Karpas-422 (cell line): ENCODE measurements at places on chromosomes 4 and X. TPM values are rescaled to one million over a fixed set of nuclear protein-coding genes. Genes with fewer than 3 reads are reported as not detected.
A peak's percentile ranks its signal among the peaks of the same experiment; 100 is the strongest.

Gene LCORL
- total RNA-seq = 33.1 and 50.1 TPM in 2 replicates

Gene HMX1
- not detected in 2 replicates for total RNA-seq

DNA sequence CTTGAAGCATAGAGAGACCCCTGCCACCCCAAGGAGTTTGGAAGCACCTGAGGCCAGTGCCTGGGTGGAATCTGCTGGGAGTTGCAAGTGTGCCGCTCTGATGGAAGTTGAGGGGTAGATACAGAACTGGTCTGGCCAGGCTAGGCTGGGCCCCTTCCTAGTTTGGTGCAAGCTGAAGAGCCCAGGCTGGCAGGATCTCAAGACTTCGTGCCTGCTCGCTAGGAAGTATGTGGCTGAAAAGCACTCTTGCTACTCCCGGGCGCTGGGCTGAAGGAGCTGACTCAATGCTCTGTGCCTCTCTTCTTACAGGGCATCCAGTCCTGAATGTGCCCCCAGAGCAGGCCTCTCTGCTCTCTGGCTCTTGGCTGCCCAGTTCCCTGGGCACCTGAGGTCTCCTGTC, 51.7 kb upstream of the PJA1 start:
- H3K4me1 ChIP-seq = no peaks in the 10 kb centered on the region
- H3K27ac ChIP-seq = no peak overlapping the region
- no peak for DNase-seq

GRCh38 chr4:146059865-146060264, 115.7 kb upstream of the LSM6 start:
- peak; percentile 93 for DNase-seq
- no peaks in the 10 kb centered on the region; the same call in 1 of the 2 replicates for H3K36me3 ChIP-seq
- peak overlapping the region; percentile 21 for H3K4me3 ChIP-seq

- H3K4me3 ChIP-seq = no peak overlapping the region
- no peaks in the 10 kb centered on the region for H3K4me1 ChIP-seq
- peak; percentile 69 for DNase-seq
These were observed 36.0 kb upstream of the SPANXC start for GRCh38 chrX:141278306-141278705.
